ENCODE measurements at places on chromosomes 12 and 14. TPM values are rescaled to one million over a fixed set of nuclear protein-coding genes. Genes with fewer than 3 reads are reported as not detected.
A peak's percentile ranks its signal among the peaks of the same experiment; 100 is the strongest.

- peak; percentile 23 for DNase-seq
These were observed 8.1 kb upstream of the RIC8B start for GRCh38 chr12:106766393-106766826.

DNA sequence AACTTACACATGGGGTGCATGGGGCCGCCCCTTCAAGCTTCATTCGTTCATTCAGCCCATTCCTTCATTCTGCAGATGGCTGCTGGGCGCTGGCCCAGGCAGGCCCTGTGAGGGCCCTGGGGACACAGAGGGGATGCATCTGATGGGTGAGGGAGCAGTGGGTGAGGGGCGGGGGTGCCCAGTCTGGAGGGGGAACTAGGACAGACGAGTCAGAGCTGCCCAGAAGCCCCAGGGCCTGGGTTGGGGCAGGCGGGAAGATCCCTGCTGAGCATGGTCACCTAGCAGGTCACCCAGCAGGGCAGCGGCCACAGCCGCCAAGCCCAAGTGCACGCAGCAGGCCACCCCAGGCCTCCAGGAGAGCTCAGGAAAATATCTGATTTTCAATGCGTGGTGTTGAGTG lies 14.1 kb downstream of the TRMT61A start:
- no peak for DNase-seq

DNA sequence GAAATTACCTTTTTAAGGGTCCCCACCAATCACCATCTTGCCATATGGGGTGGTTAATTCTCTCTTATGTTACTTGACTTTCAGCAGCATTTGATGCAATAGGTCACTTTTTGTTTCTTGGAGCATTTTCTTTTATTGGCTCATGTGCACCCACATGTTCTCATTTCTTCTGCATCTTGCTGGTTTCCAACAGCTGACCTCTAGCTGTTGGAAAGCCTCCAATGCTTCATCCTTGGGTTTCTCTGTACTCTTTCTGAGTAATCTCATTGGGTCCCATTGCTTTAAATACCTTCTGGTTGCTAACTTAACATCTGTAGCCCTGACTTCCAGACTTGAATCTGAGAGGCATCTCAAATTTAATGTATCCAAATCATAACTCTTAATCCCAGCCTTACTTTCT lies 116.8 kb downstream of the CRADD start:
- no peak for DNase-seq

DNA sequence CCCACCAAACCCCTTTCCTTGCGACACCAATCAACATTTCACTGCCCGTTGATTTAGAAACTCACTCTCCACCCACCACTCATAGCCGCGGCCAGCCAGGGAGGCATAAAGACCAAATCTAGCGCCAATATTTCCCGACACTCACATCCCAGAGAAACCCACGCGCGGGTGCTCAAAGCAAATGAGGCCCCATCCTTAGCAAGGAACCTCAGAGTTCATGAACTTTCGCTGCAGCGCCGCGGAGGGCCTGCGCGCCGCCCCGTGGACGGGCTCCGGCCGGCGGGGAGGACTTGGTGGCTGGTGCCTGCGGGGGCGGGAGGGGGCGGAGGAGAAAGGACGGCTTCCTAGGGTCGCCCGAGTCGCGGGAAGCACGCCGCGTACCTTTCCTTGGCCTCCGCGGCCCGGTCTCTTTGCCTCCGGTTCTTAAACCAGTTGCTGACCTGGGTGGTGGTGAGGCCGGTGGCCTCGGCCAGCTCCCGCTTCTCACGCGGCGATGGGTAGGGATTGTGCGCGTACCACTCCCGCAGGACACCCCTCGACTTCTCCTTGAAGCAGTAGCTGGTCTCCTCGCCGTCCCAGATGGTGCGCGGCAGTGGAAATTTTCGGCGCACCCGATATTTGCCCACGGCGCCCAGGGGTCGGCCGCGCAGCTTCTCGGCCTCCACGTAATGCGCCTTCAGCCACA lies 886 bp downstream of the SIX1 start:
- DNase-seq: no peak

DNA sequence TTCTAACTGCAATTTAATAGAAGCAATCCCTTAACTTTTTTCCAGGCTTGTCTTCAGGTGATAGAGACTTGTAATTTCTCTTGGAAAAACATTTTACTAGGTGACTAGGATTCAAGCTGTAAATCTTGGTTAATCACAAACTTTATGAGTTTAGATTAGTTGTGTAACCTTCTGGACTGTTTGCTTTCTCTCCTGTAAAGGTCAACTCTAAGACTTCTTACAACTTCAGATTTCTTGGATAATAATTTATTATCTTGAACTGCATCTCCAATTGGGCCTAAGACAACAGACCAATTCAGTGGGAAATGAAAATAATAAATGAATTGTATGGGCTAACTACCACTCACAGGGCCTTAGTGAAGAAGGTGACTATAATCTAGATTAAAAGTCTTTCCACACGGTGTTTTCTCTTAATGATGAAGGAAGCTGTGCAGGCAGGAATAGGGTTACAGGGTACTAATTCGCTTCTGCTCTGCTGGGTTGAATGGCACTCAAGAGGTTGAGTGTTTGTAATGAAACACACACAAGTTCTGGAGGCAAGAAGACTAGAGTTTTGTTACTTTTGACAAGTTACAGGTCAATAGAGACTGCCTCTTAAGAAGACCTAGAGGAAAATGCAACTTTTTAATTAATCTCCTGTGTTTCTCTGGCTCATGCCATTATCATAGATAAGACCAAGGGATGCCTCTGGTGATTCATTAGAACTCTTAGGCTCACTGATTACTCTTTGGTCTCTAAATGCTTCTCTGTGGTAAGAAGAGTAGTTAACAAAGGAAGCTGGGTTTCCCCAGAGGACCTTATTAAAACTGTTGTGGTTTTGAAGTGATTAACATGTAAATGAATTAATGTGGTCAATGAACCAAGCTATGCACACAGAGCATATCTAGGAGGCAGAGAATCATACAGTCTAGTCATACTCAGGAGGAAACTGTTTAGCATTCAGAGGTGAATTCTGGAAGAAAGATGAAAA lies 30.0 kb upstream of the OR4E1 start:
- no peak for DNase-seq

DNA sequence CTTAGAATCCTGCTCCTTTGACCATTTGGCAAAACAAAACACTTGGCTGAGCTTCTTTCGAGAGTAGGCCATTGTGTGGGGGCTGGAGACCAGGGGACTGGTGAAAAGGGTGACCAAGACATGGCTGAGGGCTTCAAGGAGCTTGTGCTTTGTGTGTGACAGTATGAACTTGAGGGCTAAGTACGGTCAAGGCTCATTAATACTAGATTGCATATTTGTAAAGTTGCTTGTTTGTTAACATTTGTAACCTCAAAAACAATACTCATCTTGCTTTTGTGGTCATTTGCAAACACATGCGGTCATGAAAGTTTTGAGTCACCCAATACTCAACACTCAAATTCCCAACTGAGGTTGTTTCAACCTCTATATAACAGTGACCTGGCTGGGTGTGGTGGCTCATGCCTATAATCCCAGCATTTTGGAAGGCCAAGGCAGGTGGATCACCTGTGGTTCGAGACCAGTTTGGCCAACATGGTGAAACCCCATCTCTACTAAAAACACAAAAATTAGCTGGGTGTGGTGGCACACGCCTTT lies 42.5 kb downstream of the ZFYVE26 start:
- DNase-seq: no peak

The WDHD1 gene
- 0.66 TPM for total RNA-seq

The OASL gene
- total RNA-seq: 1.3 TPM

The MLEC gene
- 54.7 TPM for total RNA-seq

The MED13L gene
- total RNA-seq: 72.6 TPM

The TSPAN8 gene
- 44.1 TPM for total RNA-seq

All from body of pancreas (tissue), 4 donors.